ENCODE measurements at places on chromosomes 16 and 17. TPM values are rescaled to one million over a fixed set of nuclear protein-coding genes. Genes with fewer than 3 reads are reported as not detected.

- no peak for DNase-seq
These were observed 6.9 kb upstream of the FBXL20 start for GRCh38 chr17:39408360-39408759.

GRCh38 chr16:6482696-6483468 is 849.8 kb upstream of the RBFOX1 start:
- DNase-seq: no peak

DNA sequence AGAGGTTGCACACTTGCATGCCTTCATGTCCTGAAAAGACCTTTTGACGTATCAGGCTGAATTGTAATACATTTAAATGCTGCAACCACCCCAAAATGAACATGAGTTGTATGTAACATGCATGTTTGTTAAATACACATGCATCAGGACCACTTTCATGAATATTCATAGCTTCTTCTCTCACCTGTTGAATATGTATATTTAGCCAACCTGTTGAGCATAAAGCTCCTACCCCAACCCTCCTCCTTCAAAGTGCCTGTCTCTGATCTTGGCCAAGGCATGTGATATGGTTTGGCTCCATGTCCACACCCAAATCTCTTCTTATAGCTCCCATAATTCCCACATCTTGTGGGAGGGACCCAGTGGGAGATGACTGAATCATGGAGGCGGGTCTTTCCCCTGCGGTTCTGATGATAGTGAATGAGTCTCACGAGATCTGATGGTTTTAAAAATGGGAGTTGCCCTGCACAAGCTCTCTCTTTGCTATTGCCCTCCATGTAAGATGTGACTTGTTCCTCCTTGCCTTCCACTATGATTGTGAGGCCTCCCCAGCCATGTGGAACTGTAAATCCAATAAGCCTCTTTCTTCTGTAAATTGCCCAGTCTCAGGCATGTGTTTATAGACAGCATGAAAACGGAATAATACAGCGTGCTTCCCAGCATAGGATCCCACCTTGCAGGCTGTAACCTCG is 3.8 kb upstream of the CRYM start:
- no peak for DNase-seq

The KRT14 gene
- 0.18 TPM for total RNA-seq

DNA sequence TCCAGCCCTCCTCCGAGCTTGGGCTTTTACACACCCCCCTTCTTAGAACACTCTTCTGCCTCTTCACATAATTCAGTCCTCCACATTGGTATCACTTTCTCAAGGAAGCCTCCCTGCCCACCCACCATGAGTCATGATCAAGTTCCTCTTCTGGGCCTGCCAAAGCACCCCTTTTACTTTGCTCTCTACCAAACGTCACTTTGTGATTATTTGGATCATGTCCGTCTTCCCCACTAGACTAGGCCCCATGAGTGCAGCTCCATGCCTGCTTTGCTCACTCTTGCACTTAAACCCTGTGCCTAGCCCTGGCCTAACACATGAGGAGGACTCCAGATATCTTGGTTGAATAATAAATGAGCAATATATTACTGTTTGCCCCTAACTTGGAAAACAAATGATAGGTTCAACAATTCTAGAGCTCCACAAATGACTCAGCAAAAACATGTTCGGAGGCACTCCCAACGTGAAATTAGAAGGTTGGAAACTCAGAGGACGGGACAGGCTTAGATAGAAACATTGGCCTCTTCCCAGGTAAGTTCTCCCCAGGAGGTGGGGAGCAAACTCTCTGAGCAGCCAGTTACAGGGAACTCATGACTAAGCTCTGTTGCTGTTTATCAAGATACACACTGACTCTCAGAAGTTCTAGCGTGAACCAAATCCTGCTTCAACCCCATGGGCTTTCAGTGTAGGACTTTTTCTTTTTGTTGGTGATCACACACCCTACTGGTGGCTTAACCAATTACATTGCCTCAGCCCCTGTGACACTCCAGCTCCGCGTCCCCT is 28.3 kb downstream of the G6PC1 start:
- peak; percentile 80 for DNase-seq

DNA sequence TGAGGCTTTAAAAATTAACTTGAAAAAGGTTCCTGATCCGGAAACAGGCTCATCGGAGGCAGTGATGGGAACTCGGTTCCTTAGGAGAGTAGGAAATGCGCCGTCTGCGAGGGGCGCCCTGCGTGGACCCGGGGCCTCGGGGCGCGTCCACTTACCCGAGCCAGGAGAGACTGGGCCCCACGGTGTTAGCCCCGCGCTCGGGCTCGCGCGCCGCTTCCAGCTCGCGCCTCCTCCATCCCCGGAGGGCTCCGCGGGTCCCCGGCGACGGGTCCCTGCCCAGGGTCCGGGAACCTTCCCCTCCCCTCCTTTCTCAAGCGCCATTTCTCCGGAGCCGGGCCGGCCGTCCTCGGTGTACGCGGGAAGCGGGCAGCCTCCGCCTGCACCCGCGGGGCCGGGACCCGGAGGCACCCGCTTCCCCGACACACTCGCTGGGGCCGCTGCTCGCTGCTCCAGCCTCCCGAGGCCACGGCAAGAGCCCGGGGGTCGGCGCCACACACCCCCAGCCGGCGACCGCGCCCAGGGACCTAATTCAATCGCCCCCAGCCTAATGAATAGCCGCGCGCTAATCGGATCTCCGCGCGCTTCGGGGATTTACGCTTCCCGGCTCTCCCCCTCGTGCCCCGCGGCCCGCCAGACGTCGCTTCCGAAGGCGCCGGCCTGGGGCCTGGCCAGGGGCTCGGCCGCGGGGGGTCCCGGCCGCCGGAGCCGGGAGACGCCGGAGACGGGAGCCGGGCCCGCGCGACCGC is 2.2 kb upstream of the BAHCC1 start:
- DNase-seq: no peak

DNA sequence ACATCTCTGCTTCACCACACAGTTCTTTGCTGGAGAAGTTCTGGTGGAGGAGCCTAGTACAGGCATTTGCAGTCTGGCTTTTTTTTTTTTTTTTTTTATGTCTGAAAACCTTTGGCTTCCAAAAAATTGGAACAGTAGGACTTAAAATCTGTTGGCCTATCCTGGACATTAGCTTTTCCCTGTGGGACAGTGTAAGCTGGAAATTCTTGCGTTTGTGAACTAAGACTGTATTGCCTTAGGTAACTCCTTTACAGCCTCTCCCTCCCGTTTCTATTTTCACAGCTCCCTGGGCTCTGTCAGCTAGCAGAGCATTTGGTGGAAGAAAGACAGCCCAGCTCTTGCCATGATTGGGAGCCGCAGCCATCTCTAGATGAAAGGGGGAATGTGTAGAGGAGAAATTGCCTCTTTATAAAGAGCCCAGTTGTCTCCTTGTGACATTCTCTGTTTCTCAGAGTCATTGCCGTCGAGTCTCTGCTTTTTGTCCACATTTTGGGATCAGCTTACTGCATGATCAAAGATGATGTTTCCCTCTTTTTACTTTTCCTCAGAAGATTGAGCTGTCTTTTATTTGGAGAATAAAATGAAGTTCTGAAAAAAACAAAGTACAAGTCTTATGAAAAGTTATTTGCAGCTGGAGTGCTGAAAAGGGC is 227.5 kb downstream of the SPECC1 start:
- DNase-seq: no peak

DNA sequence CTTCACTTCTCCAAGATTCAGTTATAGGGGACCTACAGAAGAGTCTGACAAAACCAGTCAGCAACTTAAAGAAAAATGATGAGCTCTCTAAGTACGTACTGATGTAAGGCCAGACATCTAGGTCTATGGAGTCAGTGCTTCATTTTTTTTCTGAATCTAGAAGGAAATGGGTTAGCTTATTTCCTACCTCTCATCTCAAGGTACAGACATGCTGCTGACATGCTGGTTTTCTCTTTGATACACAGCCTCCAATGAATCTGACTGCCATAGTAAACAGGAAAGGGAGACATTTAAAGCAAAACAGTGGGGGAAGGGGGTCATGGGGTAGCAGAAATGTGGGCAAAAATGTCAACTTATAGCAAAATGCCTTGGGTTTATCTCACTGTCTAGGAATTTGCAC is 16.4 kb downstream of the CDR2 start:
- no peak for DNase-seq

GRCh38 chr17:81044764-81045589 is 10.0 kb downstream of the BAIAP2 start:
- DNase-seq: peak; percentile 82

DNA sequence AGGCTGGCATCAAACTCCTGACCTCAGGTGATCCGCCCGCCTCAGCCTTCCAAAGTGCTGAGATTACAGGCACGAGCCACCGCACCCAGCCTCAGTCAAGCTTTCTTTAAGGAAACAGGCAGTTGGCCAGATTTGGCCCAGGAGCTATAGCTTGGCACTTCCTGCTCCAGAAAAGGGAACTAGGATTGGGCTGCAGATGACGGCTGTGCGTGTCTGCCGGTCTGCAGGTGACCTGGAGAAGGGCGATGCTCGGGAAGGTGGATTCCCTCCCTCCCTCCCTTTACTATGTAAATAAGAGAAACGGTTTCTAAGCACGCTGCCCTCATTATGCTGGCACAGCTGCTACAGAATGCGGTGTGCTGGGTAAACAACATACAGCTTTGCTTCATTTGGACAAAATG is 215.9 kb downstream of the RPTOR start:
- no peak for DNase-seq
